BJ (cell line): ENCODE measurements at places on chromosomes 6 and 20.

DNA sequence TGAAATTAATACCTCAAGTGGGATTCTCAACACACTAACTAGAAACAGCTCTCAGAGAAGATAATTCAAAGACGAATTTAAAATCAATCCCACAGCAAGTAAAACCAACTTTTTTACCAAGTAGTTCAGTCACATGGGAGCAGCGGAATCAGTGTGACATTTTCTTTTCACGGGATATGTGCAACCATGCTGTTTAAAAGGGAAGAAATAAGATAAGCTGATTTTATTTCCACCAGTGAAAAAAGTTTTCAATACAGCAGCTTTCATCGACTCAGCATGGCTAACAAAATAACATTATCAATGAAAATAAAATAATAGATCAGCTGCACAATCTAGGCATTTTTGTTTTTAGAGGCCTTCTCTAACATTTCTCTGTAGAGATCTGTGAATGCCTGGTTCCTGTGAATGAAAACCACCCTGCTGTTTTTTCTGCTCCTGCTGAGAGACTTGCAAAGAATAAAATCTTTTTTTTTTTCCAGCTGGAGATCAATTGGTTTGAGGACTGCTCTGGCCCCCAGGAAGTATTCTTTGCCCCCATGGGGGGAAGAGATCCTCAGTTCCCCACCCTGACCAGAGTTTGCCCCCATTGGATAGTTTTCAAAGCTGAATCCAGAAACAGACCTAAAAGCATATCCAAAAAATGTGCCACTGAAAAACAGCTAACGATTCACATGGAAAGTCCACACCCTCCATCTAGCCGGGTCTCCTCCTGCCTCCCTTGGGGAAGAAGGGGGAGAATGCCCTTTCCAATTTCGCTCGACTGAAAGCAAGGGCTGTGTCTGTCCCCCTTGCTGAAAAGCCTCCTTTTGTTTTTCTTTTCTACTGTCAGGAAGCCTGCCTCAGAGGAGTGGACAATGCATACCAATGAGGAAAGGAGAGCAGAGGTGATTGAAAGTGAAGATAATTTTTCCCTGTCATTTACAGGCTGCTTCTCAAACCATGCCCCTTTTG, 317.6 kb downstream of the PRKN start:
- no peak for DNase-seq

- DNase-seq = no peak
Measured at GRCh38 chr6:66731310-66731709, 1024.3 kb upstream of the EYS start.

- DNase-seq = no peak
Measured at GRCh38 chr6:70045413-70045812, 179.1 kb downstream of the COL19A1 start.

GRCh38 chr6:76644231-76644630, 571.8 kb upstream of the IMPG1 start:
- no peak for DNase-seq

DNA sequence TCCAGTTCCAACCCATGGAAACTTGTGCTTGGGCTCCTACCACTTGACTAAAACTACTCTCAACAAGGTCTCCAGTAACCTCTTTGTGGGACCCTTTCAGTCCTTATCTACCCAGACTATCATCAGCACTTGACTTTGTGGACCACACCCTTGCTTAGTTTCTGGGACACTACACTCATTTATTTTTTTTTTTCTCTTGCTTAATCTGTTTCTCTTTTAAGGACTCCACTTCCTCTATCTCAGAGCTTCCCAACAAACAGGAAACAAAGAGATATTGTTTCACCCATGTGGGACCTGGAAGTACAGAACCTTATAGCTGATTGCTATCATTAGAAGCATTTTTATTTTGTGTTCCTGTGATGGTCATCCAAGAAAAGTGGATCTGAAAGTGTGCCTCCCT, 28.8 kb upstream of the ME1 start:
- DNase-seq = no peak

- no peak for DNase-seq
Measured at GRCh38 chr6:40887079-40887791, 151.8 kb downstream of the UNC5CL start.

DNA sequence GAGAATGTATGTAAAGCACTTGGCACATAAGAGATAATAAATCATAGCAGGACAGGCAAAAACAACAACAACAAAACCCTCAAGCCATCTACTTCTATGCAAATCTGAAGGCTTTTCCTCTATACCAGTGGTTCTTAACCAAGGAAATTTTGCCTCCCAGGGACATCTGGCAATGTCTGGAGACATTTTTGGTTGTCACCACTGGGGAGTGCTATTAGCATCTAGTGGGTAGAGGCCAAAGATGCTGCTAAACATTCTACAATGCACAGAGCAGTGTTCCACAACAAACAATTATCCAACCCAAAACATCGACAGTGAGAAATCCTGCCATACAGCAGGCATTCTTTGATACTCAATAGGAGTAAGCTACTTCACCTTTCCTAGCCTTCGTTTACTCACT, 28.2 kb downstream of the NDRG3 start:
- DNase-seq = no peak

DNA sequence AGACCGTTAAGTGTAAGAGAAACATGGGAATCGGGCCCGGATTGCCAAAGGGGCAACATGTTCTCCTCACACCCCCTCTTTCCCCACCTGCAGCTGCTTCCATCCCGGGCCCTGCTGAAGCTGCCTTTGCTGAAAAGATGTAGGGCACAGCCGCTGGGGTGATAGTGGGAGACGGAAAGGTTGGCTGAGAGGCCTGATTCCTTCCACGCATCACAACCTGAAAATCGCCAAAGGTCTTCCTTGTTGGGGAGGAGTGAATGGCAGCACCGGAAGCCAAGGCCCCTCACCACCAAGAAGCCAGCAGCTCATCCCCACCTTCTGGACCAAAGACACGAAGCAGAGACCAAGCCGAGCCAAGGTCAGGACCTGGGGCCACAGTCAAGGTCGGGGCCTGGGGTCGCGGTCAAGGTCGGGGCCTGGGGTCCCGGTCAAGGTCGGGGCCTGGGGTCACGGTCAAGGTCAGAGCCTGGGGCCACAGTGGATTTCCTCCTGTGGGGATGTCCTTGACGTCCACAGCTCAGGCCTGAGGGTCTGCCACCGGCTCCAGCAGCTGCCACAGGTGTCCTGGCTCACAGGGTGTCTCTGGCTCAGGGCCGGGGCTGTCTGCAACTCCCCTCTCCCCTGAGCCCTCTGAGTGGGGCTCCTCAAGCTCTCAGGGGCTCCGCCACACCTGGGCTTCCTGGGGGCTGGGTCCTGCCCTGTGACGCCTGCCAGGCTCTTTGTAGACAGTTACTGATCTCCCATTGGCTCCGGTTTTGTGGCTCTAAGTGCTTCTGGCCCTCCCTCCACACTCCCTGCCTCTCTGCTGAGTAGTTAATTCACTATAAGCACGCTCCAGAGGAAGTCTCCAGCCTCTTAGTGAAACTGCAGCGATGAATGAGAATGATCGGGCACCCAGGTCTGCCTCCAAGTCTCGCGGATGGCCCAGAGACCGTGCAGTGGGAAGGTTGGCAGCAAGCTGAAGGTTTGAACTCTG, 5.5 kb upstream of the CHRNA4 start:
- DNase-seq = no peak

- no peak for DNase-seq
Measured at GRCh38 chr6:56536536-56536935, 106.2 kb downstream of the DST start.

- DNase-seq = no peak
Measured at GRCh38 chr6:35415065-35415891, 36.9 kb upstream of the FANCE start.

DNA sequence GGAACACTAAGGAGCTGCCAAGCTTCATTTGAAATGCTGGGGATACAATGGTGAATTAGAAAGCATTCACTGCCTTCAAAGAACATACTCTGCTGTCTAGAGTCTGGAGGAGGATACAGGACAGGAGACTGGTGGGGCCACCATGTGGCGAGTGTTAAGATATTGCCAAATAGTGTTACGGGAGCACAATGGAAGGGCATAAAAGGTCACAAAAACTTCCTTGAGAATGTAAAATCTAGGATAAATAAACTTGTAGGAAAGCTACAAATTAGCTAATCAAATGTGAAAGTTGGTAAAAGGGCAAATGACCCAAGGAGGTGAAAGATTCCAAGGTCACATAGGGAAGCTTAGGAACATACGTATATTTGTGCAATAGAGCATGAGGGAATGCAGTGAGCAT, 271.7 kb downstream of the RFPL4B start:
- no peak for DNase-seq

- DNase-seq = no peak
Measured at GRCh38 chr6:31478186-31478950, 19.6 kb upstream of the MICB start.

DNA sequence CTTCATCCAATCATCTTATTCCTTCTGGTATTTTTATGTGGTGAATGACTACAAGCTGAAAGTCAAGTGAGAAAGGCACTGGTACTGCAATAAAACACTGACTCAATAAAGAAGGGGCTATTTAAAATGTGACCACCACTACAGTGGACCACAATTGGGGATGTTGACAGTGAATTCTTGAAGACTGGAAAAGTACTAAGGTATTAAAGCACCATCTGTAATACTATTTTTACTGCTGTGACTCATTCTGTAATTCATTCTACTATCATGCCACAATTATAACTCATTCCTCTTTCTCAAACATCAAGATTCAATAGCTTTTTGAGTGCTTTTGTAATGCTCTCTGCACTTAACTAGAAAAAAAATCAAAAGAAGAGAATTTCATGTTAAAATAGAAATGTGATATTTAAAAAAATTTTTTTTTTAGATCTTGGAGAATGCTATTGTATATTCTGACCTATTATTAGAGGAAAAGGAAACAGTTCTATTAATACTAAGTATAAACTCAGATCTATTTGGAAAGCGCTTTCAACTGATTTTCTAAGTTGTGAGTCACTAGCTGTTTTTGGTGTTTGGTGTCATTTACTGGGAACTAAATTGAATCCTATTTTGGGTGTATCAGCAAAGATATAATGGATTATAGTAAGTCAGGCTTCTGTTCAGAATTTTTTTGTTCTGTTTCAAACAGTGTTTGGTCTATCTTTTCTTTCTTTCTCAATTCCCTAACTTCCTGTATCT, 104.7 kb upstream of the TMEM170B start:
- peak; percentile 98 for DNase-seq

GRCh38 chr6:132607544-132608233, 16.4 kb downstream of the TAAR2 start:
- DNase-seq = no peak

- DNase-seq = peak; percentile 11
Measured at GRCh38 chr6:85747666-85748065, 105.0 kb upstream of the SYNCRIP start.

GRCh38 chr6:31718265-31718664, 3.1 kb downstream of the LY6G6D start:
- no peak for DNase-seq

GRCh38 chr6:25601800-25602673, 50.0 kb upstream of the SCGN start:
- DNase-seq = peak; percentile 16

GRCh38 chr6:113299531-113299930, 557.6 kb upstream of the MARCKS start:
- no peak for DNase-seq

- DNase-seq = peak; percentile 67
Measured at GRCh38 chr20:41072190-41072863, 43.7 kb downstream of the TOP1 start.

DNA sequence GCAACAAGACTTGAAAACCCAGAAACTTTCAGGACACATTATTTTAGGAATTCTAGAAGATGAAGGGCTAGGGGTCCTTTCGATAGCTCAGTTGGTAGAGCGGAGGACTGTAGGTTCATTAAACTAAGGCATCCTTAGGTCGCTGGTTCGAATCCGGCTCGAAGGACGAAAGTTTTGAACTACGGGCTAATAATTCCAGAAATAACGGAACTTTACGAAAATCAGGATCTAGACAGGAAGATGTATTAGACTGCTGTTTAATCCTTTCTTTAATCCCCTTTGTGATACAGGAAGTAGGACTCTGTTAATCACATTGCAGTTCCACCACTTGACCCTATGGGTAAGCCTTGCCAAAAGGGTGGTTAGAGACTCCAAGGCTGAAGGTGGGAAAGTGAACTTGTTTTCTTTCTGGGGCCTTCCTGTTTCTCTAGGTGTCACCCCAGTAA, 21.2 kb upstream of the ABT1 start:
- DNase-seq = no peak
